A549 treated with CpdA at 1 μM for 4 hours (cell line): ENCODE measurements at places on chromosomes 1 and 21. TPM values are rescaled to one million over a fixed set of nuclear protein-coding genes. Genes with fewer than 3 reads are reported as not detected.

MSH4 gene
- 0.01 TPM in 1 of 5 replicates, not detected in the others for total RNA-seq

CRP gene
- total RNA-seq: not detected in 5 replicates

CASZ1 gene
- total RNA-seq: 1.7 to 2.5 TPM (median 1.8 TPM) in 5 replicates

LCE2C gene
- total RNA-seq: not detected in 5 replicates

SLC9C2 gene
- total RNA-seq: not detected in 5 replicates

SPRR1B gene
- not detected in 5 replicates for total RNA-seq

IGSF3 gene
- 17.9 to 23.4 TPM (median 21.2 TPM) in 5 replicates for total RNA-seq

ENAH gene
- 69.7 to 97.9 TPM (median 78.1 TPM) in 5 replicates for total RNA-seq

GPR137B gene
- 16.7 to 21.0 TPM (median 17.7 TPM) in 5 replicates for total RNA-seq

KRTAP23-1 gene
- total RNA-seq: not detected in 5 replicates

OR10Z1 gene
- total RNA-seq: not detected in 5 replicates

CHRNB2 gene
- total RNA-seq: 0.34 to 0.58 TPM (median 0.38 TPM) in 5 replicates

LCE1D gene
- not detected in 5 replicates for total RNA-seq

CTH gene
- 1.3 to 1.9 TPM (median 1.7 TPM) in 5 replicates for total RNA-seq

BSND gene
- total RNA-seq: not detected in 5 replicates

CD2 gene
- not detected in 5 replicates for total RNA-seq

MTMR11 gene
- total RNA-seq: 7.2 to 11.6 TPM (median 9.5 TPM) in 5 replicates

IL12RB2 gene
- total RNA-seq: not detected in 5 replicates

B3GALT2 gene
- not detected in 5 replicates for total RNA-seq

LCE3D gene
- total RNA-seq: 0.34 to 0.80 TPM (median 0.59 TPM) in 5 replicates

GNG12 gene
- total RNA-seq: 55.6 to 78.4 TPM (median 60.9 TPM) in 5 replicates

RPTN gene
- not detected in 5 replicates for total RNA-seq

CELA2B gene
- total RNA-seq: not detected in 5 replicates

REG4 gene
- not detected in 5 replicates for total RNA-seq

CSF3R gene
- not detected in 5 replicates for total RNA-seq

KPRP gene
- not detected in 5 replicates for total RNA-seq

RAB25 gene
- total RNA-seq: 0.31 to 0.36 TPM in 2 of 5 replicates, not detected in the others

CADM3 gene
- total RNA-seq: 0.09 to 0.19 TPM (median 0.12 TPM) in 4 of 5 replicates, not detected in the other

AXDND1 gene
- total RNA-seq: 0.18 to 0.54 TPM (median 0.21 TPM) in 3 of 5 replicates, not detected in the others

MYOG gene
- total RNA-seq: not detected in 5 replicates

SERINC2 gene
- 16.5 to 28.9 TPM (median 27.1 TPM) in 5 replicates for total RNA-seq

UBL4B gene
- total RNA-seq: not detected in 5 replicates

SPRR5 gene
- not detected in 5 replicates for total RNA-seq

DAB1 gene
- total RNA-seq: not detected in 5 replicates

FAM229A gene
- 2.9 to 5.4 TPM (median 3.8 TPM) in 5 replicates for total RNA-seq

RGS1 gene
- not detected in 5 replicates for total RNA-seq

CFH gene
- total RNA-seq: 4.0 to 5.1 TPM (median 4.4 TPM) in 5 replicates

ZNF436 gene
- total RNA-seq: 5.1 to 6.2 TPM (median 5.4 TPM) in 5 replicates

SPAG17 gene
- total RNA-seq: 0.03 TPM in 1 of 5 replicates, not detected in the others

OTUD3 gene
- 2.8 to 4.3 TPM (median 3.0 TPM) in 5 replicates for total RNA-seq

ARMH1 gene
- 0.48 to 1.1 TPM (median 0.66 TPM) in 5 replicates for total RNA-seq

PLA2G2C gene
- total RNA-seq: not detected in 5 replicates

TXNIP gene
- total RNA-seq: 0.13 to 0.49 TPM (median 0.19 TPM) in 5 replicates
